ENCODE measurements at places on chromosomes 7 and 10.

- no peak for DNase-seq
Measured at GRCh38 chr10:74842301-74842954, 16.0 kb downstream of the KAT6B start.

GRCh38 chr7:85508642-85509410 is 322.0 kb upstream of the SEMA3D start:
- no peak for DNase-seq

- no peak for DNase-seq
Measured at GRCh38 chr10:22369434-22370072, 24.3 kb downstream of the SPAG6 start.

GRCh38 chr10:11205030-11205772 is 187.5 kb downstream of the CELF2 start:
- DNase-seq, result no peak

GRCh38 chr7:44378744-44379143 is 53.4 kb upstream of the CAMK2B start:
- no peak for DNase-seq
